ENCODE measurements at places on chromosomes 6 and 20.

GRCh38 chr20:1493536-1493935 lies 2.3 kb upstream of the SIRPB2 start:
- no peak for DNase-seq

DNA sequence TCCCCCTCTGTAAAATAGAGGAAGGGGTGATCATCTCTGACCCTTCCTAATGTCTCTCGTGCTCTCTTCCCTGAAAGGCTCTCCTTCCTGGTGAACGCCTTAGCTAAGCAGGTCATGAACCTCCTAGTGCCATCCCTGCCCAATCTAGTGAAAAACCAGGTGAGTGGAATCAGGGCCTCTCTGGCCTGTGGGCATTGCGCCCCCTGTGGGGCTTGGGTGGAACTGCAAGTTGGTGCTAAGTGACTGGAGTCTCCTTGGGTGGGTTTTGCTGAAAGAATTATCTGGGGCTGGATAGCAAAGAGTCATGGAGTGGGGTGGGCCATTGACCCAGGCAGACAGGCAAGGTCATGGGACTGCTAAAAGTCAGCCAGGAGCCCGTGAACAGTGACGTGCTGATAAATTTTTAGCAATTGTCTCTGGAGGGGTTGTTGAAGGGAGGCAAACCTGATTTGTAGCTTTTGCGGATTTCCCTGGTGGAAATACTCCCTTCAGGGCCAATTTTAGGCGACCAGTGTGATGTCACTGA lies 8.9 kb downstream of the BPIFB1 start:
- DNase-seq: peak; percentile 66

GRCh38 chr6:47621838-47622449 lies 76.4 kb upstream of the ADGRF4 start:
- no peak for DNase-seq

GRCh38 chr6:156851454-156851921 lies 74.3 kb downstream of the ARID1B start:
- no peak for DNase-seq

DNA sequence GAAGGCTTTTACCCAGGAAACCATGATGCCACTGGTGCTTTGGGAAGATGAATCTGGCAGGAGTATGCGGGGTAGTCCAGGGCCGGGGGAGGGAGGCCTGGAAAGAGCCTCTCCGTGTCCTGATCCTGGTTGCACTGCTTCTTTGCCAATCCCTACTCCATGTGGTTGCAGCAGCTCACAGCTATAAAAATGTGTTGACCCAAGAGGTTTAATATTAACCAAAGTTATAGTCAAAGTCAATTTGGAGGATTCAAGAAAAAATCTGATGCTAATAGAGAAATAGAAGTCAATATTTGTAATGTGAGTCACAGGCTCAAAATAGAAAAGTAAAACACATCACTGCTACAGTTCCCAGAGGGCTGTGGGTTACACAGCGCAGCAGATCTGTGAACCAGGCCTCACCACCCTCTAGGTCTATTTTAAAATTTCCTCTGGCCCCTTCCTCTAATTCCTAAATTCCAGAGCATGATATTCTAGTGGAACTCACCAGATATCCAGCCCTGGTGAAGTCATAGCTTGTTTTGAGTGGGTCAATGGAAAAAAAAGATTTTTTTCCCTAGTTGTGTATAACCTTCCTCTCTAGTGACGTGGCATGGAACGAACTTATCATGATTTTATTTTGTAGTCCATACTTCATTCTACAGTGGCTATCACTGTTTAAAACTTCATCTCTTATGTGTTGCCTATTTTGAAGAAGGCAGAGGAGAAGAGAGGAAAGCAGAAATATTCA lies 63.2 kb upstream of the BMP2 start:
- no peak for DNase-seq

DNA sequence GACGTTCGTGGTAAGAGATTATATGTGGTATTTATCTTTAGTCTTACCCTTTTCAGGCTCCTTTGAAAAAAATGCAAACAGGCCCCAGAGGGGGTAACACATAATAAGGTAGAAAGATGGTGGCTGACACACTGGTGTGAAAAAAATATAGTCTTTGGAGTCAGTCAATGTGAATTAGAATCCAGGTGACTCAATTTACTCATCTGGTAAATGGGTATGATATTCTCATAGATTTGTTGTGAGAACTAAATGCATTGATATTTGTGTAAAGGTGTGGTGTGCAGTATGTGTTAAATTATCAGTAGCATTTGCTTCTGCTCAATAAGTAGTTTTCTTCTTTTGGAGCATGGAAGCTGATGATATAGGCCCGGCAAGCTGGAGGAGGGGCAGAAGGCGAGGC lies 25.7 kb downstream of the CD83 start:
- DNase-seq: no peak

DNA sequence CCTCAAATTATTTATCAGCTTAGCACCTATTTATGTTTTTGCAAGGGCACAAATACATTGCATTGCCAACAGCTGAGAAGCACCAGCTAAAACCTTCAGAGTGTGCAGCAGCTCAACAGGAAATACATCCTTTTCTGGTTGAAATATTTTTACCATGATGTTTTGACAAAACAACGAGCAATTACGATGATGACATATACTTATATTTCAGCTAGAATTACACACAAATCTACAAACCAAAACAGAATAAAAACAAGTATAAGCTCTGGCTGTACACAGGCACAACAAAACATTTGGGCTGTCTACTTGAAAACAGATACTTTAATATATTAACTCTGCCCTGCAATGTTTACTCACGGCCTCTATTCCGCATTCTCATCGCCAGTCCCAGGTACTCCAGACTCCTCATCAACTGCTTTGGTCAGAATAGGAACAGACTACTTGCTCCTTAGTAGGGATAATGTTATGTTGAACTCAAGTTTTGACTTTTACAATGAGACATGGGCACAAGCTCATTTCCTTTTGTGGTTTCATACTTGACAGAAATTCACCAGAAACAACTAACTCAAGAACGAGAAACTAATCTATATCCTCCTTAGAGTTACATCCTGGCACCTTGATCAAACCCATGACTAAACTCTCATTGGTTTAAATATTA lies 377.6 kb downstream of the ESR1 start:
- no peak for DNase-seq

- DNase-seq: no peak
These were observed 1.0 kb downstream of the NUDT3 start for GRCh38 chr6:34391473-34391785.

- DNase-seq: no peak
These were observed 27.9 kb upstream of the SLC2A12 start for GRCh38 chr6:134080171-134080795.

- DNase-seq: peak; percentile 4
These were observed 71.0 kb upstream of the SAMD3 start for GRCh38 chr6:130293800-130294199.

GRCh38 chr6:151388997-151389617 lies 2.3 kb downstream of the ZBTB2 start:
- no peak for DNase-seq

- DNase-seq: no peak
These were observed 102.2 kb upstream of the RALGAPA2 start for GRCh38 chr20:20814685-20815084.

DNA sequence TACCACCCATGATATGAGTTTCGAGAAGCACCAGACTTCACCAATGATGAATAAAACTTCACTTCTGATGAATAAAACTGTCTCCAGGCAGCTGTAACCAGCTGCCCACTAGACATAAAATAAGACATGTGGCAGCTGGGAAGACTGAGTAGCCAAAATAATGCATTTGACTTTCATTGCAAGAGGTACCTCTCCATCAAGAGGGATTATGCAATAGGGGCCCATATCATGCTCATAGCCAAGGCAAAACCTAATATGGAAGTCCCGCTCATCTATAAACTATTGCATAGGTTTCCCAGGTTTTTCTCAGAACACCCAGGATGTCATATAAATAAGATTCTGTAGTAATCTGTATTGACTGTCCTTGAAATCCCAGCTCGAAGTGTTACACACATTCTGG lies 155.5 kb downstream of the SIM1 start:
- no peak for DNase-seq

DNA sequence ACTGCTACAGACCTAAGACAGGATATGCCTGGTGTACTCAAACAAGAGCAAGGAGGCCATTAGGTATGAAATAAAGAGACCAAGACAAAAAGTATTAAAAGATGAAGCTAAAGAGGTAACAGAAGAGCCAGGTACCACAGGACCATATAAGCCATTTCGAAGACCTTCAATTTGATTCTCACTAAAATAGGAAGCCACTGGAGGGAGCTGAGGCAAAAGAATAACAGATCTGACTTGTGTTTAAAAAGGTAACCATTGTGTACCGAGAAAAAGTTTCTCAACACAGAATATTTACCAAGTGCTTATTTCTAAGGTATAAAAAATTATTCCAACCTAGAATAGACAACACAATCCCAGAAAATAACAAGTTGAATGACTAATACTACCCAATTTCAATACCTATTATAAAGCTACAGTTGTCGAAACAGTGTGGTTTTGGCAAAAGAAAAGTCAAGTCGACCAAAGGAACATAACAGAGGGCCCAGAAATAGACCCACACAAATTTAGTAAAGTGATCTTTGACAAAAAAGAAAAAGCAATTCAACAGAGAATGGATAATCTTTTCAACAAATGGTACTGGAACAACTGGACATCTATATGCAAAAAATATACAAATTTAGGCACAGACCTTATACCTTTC lies 125.3 kb upstream of the DST start:
- DNase-seq: no peak

GRCh38 chr6:156880913-156881312 lies 103.7 kb downstream of the ARID1B start:
- DNase-seq: no peak

DNA sequence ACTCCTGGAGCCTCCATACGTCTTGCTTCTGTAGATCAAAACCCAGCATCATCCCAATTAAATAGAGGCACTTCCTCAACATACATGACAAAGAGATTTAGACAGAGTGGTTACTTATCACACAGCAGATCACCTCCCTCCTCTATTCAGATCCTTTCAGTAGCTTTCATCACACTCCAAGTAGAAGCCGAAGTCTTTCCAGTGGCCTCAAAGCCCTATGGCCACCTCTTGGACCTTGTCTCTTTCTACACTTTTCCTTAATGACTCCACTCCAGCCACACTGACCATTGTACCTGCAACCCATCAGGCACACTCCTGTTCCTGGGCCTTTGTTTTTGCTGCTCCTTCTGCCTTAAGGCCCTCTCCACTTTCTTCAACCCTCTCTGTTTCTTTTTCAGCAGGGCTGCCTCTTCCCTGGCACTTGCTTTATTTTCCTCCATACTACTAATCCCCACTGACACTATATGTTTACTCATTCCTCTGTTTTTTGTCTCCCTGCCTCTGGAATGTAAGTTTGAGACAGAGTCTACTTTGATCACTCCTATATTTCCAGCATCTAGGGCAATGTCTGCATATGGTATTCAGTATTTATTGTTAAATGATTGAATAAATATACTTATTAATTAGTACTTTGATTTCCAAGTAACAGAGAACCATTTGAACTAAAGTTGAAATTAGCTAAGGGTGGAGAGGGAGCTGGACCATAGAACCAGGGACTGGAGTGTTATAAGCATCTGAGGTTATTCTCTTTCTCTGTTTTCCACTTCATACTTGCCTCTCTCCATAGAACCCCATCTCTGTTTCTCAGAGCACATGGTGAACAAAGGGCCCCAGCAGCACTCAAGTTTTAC lies 43.4 kb upstream of the TRAM2 start:
- DNase-seq: no peak

DNA sequence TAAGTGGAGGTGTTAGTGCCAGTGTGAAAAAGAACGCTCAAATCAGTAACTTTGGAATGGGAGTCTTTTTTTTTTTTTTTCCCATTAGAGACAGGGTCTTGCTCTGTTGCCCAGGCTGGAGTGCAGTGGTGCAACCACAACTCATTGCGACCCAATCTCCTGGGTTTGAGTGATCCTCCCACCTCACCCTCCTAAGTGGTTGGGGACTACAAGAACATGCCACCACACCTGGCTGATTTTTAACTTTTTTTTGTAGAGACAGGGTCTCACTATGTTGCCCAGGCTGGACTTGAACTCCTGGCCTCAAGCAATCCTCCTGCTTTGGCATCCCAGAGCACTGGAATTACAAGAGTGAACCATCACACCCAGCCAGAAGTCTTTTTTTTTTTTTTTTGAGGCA lies 19.7 kb downstream of the LATS1 start:
- DNase-seq: no peak

- no peak for DNase-seq
These were observed 17.6 kb upstream of the CDKN1A start for GRCh38 chr6:36660771-36661471.

- DNase-seq: no peak
These were observed 166.6 kb upstream of the SOX4 start for GRCh38 chr6:21426841-21427490.

- no peak for DNase-seq
These were observed 68.2 kb downstream of the FAM120B start for GRCh38 chr6:170374571-170375444.

DNA sequence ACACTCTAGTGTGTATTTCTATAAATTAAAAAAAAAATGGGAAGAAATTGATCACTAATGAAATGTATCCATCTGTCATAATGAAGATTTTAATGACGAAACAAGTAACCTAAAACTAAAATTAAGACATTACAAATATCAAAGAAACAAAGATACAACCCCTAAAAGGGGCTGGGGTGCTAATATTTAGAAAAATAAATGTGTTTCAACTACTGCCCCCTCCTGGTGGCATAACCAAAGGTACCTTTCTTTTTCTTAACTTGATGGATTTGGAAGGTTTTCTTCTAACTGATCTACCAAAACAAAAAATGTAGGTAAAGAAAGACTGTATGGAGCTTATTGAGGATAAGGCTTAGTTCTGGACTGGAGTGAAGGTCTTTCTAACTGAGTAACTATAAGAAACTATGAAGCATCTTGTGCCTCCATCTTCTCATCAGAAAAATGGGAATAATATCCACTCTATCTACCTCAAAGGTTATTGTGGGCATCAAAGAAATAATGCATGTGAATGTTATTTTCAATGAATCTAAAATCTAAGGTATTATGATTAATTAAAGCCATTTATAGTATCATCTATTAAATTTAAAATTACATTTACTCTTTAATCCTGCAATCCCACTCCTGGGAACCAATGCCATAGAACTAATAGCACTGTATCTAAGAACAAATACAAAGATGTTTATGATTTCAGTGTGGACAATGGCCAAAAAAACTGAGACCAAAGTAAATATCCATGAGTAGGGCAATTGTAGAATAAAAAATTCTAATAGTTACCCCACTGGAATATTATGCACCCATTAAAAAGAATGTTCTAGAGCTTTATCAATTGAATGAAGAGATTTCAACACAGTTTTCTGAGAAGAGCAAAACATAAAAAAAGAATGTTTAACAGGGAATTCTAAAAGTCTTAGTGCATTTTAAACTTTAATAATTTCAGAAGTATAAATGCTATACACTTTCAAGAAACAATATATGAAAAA lies 117.2 kb downstream of the BACH2 start:
- DNase-seq: no peak
